ENCODE measurements at places on chromosomes 4 and X.
A peak's percentile ranks its signal among the peaks of the same experiment; 100 is the strongest.

DNA sequence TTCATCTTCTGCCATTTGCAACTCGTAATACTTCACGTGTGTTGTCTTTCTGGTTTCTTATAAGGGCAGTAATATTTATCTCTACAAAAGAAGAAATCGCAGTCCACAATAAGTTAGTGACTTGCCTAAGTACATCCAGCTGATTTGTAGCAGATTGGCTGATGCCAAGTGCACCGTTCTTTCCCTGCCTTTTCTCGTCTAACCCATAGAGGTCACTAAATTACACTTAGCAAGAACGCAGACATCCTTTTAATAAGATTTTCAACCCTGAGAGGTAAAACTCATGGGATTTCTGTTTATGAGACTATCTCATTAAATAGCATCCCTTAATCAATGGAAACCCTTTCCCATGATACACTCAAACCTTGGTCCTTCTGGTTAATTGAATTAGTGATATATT lies 408.6 kb upstream of the ACTRT1 start:
- DNase-seq, result no peak

DNA sequence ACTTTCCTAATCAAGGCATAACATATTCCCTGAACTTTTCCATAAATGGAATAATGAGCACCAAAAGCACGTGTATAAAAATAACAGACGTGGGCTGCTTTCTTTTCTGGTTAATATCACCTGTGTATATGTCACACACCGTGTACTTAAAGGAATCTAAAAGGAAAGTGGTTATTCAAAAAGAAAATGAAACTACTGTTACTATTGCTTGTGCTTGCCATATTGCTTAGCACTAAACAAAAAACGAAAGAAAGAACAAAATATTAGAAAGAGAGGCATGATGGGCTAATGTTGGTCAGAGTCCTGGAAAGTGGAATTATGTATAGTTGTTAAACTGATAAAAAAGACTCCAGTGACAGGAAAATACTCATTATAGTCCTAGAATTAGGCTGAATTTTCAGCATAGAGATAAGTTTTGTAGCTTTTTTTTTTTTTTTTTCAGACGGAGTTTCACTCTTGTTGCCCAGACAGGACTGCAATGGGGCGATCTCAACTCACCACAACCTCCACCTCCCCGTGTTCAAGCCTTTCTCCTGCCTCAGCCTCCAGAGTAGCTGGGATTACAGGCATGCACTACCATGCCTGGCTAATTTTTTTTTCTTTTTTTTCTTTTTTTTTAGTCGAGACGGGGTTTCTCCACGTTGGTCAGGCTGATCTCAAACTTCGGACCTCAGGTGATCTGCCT lies 123.2 kb downstream of the PABPC4L start:
- no peak for DNase-seq

DNA sequence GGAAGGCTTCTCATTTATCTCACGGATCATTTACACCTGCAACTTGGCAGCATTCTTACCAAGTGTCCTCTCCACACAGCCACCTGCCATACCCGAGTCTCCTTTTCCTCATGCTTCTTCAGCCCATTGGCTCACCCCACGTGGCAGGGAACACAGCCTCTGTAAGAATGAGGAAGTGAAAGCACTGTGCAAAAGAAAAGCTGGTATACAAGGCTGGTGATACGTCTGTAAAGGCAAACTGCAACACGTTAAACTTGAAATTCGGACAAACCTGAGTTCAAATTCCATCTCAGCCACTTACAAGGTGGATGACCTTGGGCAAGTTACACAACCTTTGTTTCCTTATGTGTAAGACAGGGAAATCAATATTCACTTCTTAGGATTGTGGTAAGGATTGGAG lies 164.0 kb upstream of the RASGEF1B start:
- no peak for DNase-seq

DNA sequence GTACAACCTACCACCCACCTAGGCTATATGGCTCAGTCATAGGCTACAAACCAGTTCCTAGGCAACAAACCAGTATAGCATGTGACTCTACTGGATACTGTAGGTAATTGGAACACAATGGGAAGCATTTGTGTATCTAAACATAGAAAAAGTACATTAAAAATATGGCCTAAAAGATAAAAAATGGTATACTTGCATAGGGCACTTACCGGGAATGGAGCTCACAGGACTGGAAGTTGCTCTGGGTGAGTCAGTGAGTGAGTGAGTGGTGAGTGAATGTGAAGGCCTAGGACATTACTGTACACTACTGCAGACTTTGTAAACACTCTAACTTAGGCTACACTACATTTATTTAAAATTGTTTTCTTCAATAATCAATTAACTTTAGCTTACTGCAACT lies 139.2 kb upstream of the RBPJ start:
- peak; percentile 38 for DNase-seq

- no peak for DNase-seq
These were observed 21.8 kb upstream of the FTHL17 start for GRCh38 chrX:31093639-31093975.

- no peak for DNase-seq
These were observed 32.5 kb downstream of the HTRA3 start for GRCh38 chr4:8301851-8302730.

DNA sequence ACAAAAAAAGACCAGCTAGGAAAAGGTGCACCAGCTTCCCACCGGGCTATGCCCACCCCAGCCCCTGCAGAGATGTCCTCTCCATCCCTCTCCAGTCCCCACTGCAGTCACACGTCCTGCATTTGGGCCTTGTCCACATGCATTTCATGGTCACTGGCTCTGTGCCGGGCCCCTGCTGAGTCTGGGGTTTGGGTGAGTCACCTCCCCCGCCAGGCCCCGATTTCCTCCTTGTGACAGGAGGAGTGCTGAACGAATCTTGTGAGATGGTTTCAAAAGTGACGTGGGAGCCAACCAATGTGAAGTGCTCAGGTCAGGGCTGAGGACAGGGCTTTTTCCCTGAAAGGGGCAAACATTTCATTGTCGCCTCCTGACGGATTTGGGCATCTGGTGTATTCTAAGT lies 7.1 kb downstream of the CPZ start:
- DNase-seq, result peak; percentile 89

- no peak for DNase-seq
These were observed 38.3 kb downstream of the SHROOM2 start for GRCh38 chrX:9824554-9824953.

GRCh38 chrX:103688946-103689345 lies 2.4 kb upstream of the MORF4L2 start:
- DNase-seq, result peak; percentile 8

GRCh38 chrX:106874075-106874474 lies 29.1 kb downstream of the RIPPLY1 start:
- peak; percentile 14 for DNase-seq

- no peak for DNase-seq
These were observed 15.4 kb downstream of the FAM9C start for GRCh38 chrX:13028871-13029636.

DNA sequence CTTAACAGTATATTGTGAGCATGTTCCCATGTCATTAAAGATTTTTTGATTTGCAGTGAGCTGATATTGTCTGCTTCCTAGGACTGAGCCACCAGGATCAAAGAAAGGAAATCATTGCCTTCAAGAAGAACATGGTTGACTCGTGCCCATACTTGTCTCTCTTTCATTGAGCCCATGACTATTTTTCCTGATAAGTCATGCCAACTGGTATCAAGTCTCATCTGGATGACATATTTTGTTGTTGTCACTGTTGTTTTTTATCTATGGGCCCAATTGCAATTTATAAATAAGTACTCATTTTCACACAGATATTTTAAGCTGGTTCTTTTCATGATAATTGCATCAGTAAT lies 10.2 kb upstream of the RHOH start:
- no peak for DNase-seq

GRCh38 chrX:9429767-9430166 lies 35.1 kb upstream of the TBL1X start:
- no peak for DNase-seq

GRCh38 chr4:101818362-101818761 lies 27.8 kb downstream of the BANK1 start:
- peak; percentile 78 for DNase-seq

- no peak for DNase-seq
These were observed 511.6 kb downstream of the PACRGL start for GRCh38 chr4:21211846-21212245.

DNA sequence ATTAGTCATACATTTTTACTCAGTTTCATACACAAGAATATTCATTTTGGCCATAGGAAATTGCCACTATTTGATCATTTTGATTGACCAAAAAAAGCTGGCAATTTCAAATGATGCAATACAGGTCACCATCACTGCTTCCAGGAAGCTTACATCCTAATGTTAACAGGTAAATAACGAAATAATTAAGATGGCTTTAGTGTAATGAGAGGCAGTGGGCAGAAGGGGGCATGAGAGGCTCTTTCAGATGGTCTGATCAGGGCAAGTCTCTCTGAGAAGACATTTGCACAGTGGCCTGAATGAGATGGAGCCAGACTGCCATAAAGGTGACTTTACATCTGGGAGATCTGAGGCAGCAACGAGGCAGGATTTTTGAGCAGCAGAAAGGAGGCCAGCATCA lies 170.7 kb downstream of the SLIT2 start:
- peak; percentile 14 for DNase-seq

DNA sequence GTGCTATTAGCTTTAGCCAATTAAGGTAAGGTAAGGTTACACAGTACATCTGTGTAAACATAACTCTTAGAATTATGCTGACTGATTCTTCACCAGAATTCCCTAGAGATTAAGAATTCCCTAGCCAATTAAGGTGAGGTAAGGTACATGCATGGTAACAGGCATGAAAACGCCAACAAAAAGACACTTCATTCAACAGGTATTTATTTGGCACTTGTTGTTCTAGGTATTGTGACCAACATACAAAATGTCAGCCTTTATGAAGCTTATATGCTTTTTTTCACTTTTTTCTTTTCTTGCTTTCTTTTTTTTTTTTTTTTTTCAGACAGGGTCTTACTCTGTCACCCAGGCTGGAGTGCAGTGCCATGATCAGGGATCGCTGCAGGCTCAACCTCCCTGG lies 47.2 kb downstream of the EDNRA start:
- DNase-seq, result no peak

DNA sequence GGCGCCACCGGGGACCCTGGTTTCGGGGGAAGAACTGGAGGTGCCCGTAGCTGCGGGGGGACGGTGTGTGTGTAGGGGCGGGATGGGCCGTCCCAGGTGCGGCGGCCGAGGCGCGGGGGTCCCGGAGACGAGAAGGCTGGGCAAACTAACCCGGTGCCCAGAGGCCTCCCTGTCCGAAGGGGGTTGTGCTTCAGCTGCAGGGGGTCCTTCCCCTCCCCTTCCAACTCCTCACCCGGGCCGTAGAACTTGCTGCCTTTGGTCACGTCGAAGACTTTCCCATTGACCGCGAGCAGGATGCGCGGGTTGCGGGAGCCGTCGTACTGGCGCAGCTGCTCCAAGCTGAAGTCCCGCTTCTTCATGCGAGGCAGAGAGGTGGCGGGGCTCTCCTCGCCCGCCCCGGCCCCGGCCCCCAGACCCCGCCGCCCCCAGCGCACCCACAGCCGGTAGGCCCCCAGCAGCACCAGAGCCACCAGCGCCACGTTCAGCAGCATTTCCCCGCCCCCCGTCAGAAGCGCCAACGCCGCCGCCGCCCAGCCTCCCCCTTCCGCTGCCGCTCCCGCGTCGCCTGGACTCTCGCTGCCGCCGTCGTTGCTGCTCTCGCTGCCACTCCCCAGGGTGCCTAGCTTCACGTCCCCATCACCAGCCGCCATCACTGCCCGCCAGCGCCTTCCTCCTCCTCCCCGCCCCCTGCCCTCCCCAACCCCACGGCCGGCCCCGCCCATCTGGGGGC lies at the start of gene PGRMC2:
PGRMC2 (minus strand) TSS at position 673 of the 730 bp plus-strand sequence; CDS start at position 650, 23 bp downstream.
- peak; percentile 19 for DNase-seq

DNA sequence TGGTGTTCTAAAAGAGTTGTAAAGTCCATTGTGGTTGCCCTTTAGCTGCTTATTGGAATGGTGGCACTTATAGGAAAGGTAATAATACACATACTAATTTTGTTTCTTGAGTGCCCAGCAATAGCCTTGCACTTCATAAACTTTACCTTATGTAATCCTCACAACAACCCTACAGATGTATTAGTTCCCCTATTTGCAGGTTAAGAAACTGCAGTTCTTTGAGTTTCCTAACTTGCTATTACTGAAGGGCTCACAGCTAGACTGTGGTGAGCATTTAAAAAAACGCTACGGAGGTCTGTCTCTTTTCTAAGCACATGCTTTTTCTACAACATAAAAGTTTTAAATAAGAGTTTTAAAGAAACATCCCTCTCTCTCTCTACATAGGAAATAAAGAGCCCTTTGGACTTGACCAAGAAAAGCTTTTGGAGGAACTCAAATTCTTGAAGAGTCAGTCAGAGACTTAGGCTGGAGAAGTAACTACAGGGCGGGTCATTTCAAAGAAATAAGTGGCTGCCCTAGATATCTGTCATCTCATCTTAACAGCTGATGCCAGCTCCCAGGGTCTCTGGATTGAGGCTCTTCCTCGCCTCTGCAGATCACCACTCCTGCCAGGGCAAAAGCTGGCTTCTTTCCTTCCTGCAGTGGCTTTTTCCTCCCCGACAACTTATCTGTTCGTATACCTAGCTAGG lies 42.0 kb upstream of the FBXW7 start:
- no peak for DNase-seq

GRCh38 chr4:147753047-147753446 lies 21.2 kb downstream of the ARHGAP10 start:
- peak; percentile 48 for DNase-seq

DNA sequence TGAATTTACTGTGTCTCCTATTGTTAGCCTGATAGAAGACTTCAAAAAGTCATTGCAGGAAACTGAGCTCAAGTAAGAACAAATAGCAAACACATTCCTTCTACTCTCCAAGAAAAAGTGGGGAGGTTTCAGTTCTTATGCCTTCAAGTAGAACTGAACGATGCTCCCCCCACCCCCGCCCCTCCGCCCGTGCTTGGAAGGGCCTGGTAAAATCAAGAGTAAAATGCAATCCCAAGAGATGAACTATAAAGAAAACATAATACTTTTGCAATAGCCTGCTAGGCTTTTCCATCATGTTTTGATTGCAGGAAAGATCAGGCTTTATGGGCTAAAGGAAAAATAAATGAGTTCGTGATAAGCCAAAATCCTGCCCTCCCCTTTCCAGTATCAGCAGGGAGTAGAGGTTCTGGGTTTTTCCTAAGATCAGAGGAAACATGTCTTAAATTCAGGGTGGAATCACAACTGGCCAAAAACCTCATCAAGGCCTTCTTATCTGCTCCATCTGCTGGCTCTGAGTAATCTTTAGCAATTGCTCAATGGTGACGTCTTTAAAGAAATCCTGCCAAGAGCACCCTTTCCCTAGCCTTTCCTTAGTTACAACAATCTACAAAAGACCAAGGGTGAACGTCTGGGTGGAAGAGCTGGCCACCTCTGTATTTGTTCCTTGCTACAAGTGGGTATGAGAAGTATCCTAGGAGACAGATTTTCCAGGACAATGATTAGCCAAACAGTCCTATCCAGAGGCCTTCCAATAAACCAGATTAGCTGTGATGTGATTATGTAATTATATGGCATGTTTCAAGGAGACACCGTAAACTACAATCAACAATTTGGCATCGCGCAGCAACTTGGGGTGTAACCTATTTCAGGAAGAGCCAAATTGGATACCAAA lies 66.3 kb upstream of the FAM9C start:
- peak; percentile 96 for DNase-seq

All from astrocyte (in vitro differentiated cells and primary cell).